ENCODE measurements at places on chromosomes 4 and X.

DNA sequence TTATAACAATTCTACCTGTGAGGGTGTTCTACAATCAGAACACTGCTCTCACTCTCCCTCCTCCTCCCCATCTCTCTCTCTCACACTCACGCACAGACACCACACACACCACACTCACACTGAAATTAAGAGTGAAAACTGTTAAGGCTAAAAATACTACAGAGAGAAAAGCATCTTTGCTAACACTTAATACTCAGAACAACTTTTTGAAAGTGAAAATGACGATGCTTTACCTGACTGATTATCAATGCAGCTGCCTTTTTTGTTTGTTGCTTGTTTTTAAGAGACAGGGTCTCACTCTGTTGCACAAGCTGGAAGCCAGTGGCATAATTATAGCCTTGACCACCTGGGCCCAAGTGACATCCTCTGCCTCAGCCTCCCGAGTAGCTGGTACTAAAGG lies 222.4 kb downstream of the APBB2 start:
- no peak for ATAC-seq

DNA sequence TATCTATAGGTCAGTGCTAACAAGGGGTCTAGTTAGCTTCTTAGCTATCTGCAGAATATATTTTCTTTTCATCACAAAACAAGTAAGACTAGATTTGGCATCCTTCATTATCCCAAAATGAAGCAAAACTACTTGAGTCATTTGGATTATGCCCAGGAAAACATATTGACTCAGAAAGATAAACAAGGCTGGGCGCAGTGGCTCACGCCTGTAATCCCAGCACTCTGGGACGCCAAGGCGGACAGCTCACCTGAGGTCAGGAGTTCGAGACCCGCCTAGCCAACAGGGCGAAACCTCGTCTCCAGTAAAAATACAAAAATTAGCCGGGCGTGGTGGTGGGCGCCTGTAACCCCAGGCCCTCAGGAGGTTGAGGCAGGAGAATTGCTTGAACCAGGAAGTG lies 18.0 kb upstream of the MND1 start:
- no peak for ATAC-seq

- no peak for ATAC-seq
Measured at GRCh38 chr4:108473163-108473720, 147.1 kb upstream of the RPL34 start.

- ATAC-seq, result no peak
Measured at GRCh38 chr4:108213723-108214122, 45.0 kb upstream of the LEF1 start.

DNA sequence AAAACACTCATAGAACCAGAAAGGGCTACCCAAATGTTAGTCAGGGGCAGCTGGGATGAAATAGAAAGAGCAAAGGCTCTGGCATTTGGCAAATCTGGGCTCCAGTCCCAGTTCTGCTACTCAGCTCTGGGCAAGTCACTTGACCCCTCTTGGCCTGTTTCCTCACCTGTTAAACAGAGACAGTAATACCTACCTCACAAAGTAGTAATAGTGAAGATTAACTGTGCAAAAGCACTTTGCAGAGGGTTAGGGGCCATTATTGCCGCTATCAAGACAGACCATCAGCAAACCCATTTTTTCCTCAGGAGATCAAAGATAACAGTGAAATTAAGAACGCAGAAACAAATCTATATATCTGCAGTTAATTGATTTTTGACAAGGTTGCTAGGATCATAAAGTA lies 20.6 kb downstream of the ZBTB33 start:
- ATAC-seq, result no peak

DNA sequence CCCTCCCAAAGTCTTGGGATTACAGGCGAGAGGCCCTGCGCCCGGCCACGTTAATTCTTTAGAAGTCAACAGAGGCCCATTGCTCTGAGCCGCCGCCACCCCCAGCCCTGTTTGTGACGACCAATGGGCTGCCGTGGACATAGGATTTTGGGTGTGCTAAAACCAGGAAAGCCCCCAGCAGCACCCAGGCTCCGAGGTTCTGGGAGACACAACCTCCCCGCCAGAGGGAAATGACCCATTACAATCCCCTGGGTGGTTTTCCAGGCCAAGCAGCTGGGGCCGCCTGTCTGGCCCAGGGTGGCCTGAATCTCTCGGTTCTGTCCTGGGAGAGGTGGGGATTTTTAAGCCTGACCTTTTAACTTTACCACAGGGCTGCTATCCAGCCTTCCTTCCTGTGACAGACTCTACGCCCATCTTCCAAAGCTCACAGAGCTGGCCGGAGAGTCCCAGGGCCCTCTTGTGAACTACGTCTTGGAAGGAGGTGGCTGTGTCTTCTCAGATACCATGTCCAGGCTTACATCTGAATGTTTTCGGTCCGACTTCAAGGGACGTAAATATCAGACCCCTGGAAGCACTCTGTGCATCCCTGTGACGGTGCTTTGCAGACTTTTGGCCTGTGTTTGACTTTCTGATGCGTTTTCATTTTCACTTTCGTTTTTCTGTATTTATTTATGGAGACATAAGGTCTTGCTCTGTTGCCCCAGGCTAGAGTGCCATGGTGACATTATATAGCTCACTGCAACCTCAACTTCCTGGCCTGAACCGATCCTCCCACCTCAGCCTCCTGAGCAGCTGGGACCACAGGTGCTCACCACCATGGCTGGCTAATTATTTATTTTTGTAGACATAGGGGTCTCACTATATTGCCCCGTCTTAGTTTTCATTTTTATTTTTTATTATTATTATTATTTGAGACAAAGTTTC lies 36.0 kb downstream of the P2RY8 start:
- ATAC-seq, result no peak

DNA sequence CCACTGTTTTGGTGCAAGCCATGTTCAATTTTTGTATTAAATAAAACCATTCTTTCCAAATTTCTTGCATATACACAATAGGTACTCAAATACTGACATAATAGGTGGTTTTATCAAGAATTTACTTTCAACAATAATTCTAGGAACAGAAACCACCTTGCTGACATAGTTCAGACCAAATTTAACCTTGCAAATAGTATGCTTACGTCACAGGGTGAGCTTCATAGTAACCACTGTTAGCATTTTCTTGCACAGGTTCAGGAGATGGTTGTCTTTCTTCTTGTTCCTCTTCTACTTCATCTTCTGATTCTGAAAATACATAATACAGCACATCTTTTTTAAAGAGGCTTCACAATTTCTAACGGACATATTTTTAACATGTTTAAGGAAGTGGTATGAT lies 17.6 kb downstream of the G3BP2 start:
- ATAC-seq, result no peak

- ATAC-seq, result no peak
Measured at GRCh38 chr4:133467290-133467947, 318.3 kb downstream of the PCDH10 start.

DNA sequence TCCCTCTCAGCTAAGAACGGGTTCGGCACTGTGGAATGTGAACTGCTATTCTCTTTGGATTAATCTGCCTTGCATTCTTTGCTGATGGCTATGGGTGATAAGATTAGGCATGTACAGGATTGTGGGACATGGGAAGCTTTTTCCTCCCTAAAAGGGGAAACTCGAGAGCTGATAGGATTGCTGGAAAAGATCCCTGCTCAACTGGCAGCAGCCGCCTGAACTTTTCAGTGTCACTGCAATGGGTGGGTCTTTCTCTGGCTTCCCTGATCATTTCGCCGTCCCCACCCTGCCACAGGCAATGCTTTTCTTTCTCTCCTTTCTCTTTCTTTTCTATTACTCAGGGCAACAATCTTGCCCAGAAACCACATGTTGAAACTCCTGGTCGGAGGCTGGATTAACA lies 20.5 kb downstream of the PAGE2 start:
- ATAC-seq, result no peak

DNA sequence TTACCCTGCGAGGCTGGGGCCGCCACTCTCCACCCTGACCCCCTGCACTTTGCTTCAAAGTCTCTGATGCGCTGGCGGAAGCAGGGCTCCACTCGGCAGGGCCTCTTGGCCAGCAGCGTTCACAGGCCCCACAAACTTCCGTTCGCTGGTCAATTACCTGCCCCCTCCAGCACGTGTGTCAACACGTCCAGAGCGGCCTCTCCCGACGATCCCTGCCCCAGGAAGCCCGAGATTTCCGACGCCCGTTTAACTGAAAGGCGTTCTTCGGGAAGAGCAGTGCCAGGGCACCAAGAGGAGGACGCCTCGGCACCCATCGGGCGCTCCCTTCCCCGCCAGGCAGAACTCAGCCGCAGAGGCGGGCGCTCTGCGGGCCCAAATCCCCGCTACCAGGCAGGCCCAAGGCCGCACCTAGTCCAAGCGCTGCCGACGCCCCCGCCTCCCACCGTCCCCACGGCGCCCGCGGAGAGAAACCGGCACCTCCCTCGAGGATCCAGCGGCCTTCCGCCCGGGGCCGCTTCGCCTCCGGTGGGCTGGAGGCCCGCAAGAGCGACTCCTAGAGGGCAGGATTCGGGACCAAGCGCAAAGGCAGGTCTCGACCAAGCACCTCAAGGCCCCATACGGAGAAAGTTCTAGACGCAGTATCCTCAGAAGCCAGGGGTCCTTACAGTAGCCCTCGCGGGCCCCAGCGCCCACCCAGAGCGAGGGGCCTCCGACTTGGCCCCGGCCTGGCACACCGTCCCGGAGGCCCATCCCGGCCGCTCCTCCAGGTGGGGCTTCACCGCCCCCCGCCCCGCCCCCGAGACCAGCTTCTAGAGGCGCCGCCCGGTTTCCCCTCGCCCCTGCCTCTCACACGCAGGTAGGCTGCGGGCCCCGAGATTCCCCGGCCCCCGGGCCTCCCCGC lies 586 bp downstream of the BCAP31 start:
- peak; percentile 2 for ATAC-seq

DNA sequence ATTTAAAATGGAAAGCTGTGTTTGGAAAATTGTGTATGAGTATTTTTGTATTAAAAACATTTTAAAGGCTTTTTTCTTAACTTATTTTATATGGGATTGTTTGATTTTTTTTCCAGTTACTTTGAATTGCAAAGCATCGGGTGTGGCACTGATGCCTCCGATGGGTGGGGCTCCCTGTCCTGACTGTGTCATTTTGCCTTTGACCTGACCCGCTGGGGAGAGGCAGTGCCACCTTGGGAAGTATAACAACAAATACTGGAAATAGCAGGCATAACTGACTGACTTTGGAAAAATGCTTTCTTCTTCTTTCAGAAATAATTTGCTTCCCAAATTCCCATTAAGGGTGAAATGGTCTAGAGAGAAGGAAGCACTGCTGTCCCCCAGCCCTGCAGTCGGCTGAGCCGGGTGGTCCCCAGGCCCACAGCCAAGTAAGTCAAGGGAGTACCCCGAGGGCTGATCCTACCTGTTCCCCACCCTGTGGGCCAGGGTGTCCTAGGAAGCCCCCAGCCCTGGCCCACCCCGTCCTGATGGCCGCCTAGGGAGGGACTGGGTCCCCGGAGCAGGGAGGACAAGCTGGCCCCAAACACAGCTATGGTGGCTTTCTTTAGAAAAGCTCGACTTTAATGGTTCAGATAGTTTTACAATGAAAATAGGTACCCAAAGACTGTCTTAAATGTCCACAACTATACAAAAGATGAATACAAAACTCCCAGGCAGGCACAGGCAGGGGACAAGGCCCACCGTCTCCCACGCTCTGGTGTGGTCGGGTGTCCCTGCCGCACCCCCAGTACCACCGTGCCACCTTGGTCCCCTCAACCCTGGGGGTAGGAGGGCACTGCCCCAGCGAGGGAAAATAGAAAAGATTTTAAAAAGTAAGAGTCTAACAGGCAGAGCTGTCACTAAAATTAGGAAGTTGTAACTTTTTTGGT lies 26.4 kb downstream of the NELFA start:
- ATAC-seq, result no peak

DNA sequence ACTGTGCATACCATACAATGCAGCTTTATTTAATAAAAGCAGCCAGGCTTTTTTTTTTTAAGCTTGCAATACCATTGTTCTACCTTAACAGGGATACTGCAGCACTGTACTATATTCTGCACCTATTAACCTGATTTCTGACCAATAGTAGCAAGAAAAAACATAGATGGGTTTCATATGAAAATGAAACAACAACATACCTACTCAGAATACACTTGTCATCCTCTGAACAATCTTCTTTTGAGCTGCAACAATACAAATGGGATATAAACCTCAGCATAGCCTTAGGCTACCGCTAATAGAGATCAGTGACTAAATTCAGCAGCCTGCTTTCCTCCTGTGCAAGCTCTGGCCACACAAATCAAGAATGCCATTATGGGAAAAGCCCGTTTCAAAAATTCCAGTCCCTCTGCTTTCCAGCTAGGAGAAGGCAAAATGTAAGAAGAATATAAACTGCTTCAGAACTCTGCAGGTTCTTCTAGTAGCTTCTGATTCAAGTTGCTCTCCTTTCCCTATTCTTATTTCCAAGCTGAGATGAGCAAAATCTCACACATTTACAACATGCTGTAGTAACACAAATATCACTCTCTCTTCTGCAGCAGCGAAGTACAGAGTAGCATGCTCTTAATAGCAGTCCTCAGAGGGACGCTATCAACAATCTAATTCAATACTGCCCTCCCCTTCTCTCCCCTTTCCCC lies 143.4 kb downstream of the KLHL13 start:
- no peak for ATAC-seq

DNA sequence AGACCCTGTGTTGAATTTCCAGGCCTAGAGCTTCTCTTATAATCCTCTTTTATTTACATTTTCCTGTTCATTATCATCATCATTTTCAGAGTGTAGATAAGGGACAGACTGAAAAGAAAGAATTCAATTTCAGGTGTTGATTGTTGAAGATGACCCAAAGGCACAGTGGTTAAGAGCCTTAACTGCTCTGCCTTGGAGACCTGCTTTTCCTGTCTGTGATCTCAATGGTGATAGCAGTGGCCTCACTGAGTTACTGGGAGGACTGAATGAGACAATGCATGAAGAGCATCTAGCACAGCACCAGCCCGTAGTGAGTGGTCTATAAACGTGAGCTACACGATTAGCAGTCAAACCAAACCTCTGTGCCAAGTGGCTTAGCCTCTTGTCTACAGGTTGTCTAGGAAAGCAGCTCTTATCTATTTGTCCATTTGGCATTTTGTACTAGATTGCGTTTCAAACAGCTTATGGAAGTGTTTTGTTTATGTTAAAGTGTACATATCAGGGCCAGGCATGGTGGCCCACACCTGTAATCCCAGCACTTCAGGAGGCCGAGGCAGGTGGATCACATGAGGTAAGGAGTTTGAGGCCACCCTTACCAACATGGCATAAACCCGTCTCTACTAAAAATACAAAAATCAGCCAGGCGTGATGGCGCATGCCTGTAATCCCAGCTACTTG lies 41.5 kb downstream of the SETD7 start:
- ATAC-seq, result no peak

DNA sequence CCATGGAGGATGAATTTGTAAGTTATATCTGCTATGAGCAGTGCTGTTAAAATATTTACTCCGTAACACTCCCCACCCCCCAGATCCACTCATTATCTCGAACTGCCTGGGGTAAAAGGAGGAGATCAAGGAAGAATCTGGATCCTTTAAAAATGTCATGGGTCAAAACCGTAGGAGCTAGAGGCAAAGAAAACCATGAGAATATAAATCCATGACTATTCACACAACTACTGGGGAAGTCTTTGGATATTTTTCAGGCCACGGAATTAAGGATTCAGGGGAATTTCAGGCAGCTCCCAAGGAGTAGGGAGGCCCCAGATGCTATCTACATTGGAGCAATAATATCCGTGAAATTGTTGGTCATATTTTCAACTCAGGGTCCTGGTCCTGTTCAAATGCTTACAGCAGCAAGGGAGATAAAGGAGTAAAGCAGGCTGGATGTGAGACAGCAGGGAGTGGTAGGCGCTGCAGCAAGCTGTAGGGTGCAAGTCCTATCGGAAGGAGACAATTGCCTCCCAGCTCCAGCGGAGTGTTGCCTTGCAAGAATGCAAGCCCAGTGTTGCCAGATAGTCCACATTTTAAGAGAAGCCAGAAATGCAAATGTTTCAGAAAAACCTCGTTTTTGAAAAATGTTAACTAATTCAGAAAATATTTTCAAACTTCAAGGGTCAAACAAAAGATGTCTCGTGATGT lies 116.2 kb upstream of the KIT start:
- ATAC-seq, result no peak

Data from gastroesophageal sphincter (tissue), 4 donors.